Activated CD4-positive, CD25-positive, alpha-beta regulatory T cell treated with anti-CD3 and anti-CD28 coated beads, Interleukin-2, amount 50 U/mL, for 72 hours (primary cell): ENCODE measurements at places on chromosomes 11 and 22.

GRCh38 chr22:49303781-49304461, 523.8 kb downstream of the BRD1 start:
- DNase-seq = peak; percentile 3

DNA sequence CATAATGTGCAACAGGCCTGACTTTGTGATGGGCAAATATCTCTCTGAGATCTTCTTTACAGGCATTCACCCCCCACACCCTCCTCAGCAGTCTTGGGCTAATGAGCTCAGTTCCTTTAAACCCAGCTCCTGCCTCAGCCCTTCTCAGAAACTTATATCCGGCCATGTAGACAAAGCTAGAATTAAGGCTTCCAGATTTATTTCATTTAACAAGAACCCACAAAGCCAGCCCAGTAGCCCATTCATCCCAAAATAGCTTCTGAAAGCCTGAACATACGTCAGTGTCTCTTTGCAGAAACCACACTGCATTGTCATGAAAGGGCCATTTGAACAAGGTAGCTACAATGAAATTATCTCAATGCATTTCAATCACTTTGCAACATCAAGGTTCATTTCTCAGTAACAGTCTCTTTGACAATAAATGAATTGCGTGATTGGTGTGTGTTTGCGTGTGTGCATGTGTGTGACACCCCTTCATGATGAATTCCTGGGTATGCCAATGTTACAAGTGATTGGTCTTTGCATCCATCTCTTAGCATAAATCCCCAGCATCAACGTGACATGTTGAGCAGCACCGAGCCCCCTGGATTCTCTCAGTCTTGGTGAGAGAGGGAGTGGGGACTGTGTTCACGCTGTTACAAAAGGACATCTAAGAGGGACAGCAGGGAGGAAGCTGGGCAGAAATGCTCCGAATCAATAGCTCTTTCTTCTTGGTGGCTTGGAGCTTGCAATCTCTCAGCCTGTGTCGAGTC, 299.6 kb downstream of the KIRREL3 start:
- DNase-seq = no peak

DNA sequence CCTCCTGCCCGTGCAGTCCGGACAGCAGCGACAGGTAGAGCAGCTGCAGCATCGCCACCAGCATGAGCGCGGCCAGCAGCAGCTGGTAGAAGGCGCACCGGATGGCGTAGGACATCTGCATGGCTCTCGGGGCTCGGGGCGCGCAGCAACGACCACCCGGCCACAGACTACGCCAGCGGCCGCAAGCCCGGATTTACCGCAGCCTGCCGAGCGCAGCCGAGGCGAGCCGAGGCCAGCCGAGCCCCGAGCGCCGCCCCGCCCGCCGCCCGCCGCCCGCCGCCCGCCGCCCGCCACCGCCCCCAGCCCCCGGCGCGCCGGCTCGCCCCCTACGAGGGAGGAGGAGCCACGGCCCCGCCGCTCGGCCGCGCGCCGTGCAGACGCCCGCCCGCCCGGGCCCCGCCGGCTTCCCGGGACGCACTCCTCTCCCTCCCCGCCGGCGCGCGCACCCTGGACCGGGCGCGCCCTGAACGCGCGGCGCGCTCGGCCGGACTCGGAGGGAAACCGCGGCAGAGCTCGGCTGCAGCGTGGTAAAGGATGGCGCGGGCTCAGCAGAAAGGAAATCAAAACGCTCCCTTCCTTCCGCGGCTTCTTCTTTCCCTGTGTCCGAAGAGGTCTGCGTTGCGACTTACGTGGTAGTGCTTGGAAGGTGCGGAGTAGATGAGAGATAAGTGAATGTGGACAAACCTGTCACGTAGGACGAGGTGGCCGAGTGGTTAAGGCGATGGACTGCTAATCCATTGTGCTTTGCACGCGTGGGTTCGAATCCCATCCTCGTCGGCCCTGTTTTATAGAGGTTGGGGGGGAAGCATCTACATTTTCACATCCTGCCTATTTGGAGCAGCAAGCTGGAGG, at the start of gene B4GAT1:
Gene B4GAT1 (minus strand): TSS at position 205 of the 852 bp plus-strand sequence. CDS start 84 bp downstream, at position 121.
- DNase-seq = peak; percentile 93

DNA sequence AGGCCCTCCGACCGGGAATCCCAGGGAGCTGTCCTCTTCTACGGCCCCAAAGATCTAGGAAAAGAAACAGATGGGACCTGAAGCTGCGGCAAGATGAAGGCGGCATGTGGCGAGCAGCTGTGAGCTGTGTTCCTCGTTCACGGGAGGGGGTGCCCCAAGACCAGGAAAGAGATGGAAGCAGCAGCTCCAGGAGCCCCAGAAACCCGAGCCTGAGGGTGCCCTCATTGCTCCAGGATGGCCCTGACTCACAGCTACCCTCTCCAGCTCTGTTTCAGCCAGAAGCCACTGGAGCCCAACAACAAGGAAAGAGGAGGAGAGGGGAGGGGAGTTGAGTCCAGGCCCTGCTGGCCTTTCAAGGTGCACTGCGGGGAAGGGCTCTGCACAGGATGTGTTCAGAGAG, 23.7 kb upstream of the NAP1L4 start:
- no peak for DNase-seq

DNA sequence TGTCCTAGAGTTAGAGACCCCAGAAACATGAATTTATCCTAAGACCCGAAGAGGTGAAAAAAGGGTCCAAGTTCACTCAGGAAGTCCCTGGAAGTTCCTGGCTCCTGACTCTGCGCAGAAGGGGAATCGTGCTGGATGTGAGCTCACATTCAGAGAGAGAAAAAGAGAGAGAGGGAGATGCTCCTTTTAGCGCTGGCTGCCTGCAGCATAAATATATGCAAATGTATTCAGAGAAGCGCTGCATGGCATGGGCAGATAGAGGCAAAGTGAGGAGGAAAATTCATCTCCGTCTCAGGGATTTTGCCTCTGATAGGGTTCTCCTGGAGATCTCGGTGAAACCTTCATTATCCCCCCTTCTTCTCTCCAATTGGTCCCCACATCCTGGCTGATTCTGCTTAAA, 517.2 kb downstream of the MN1 start:
- no peak for DNase-seq

DNA sequence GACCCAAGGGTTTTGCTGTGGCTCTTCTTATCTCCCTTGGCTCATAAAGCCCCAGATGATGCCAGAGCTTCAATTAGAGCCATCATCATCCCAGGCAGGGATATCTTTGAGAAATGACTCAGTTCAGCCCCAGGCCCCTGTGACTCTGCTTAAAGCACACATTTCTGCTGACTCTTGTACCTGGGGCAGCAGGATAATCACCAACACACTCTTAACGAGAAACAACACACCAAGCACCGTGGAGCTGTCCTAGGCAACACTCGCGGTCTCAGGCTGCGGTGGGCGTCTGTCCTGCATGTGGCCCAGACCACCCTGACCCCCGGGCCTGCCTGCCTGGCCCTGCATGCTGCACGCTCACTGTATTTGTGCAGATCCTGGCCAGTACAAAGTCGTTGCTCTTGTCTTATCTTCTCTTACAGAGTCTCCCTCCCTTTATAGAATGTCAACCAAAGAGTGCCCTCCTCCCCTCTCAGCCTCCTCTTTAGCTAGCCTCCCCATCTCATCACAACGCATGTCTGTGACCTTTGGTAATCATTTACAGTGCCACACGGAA, 114.2 kb upstream of the PARVA start:
- no peak for DNase-seq

- DNase-seq = no peak
Measured at GRCh38 chr11:34959770-34960169, 43.4 kb downstream of the PDHX start.
